HAP-1 (cell line): ENCODE measurements at places on chromosomes 3 and 15.

DNA sequence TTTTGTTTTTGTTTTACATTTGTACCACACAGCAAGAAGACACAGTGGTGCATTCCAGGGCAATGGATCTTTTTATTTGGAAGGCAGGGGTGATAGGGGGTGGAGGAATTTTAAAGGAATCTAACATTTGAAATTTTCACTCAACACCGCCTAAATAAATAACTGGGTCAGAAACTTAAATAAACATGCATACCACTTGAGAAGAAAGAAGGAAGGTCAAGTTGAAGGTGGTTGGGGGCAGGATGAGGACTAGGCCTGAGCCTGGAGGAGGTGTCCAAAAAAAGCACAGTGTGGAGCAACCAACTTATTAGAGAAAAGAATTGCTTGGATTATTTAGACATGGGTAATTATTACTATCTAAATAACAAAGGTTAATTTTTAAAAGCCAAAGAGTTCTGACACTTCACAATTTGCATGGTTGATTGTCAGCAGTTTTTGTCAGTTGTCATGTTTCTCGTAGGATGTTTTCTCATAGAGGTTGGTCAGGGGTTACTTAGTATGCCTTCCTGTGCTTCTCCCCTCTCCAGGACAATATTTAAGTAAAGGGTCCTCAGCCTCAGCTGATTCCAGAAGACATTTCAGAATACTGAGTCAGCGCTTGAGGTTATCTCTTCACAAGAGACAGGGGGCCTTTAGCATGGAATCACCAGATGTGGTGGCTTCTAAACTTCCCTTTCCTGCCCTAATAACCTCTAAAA lies 173.7 kb upstream of the SLC2A2 start:
- DNase-seq, result no peak

- no peak for DNase-seq
Measured at GRCh38 chr15:66129586-66129985, 124.0 kb downstream of the MEGF11 start.

DNA sequence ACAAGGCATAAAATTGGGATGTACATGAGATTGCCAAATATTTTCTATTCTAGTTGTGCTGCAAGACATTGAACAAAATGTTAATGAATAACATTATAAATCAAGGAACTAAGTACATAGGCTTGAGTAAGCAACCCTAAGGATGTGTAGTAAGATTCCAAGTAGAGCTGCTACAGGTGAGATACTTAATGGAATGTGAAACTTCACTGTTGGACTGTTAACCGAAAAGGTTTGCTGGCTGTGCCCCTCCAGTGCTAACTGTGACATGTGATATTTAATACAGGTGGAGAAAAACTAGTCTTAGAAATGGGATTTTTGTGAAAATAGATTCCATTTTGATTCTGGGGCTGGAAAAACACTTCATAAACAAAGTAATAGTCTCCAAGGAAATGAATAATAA lies 52.4 kb downstream of the TSC22D2 start:
- no peak for DNase-seq

DNA sequence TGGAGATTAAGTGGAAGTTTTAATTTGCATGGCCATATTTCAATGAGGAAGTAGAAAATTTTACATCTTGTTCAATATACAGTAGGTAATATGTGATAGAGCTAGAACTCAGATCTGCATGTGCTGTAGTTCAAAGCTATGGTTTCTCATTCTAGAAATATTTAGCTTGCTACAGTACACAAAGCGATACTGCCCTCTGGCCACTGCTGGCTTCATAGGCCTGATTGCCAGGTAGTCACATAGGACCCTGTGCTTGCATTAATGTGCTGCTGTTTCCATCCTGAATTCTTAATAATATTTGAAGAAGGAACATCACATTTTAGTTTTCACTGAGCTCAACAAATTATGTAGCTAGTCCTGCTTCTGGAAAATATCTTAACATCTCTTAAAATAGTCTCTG lies 87.0 kb downstream of the PLSCR2 start:
- DNase-seq, result no peak

DNA sequence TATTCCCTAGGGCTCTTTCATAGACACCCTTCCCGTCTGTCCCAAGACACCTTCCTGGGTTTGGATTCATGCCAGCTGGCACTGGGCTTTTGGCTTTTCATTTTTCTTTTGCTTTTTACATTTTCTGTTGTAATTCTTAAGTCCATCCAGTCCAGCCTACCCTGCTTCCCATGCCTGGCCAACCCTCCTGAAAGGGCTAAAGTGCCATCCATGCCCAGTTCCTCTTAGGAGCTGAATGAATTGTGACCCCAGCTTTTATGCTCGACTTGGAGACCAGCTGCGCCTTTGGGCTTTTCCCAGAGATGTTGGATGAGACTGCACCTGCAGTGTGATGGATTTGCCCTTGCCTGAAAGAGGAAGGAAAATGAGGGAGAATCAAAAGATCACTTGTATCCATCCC lies 25.8 kb downstream of the LRRN1 start:
- no peak for DNase-seq
